Thyroid gland (tissue), 4 donors: ENCODE measurements at places on chromosomes 5 and 9. TPM values are rescaled to one million over a fixed set of nuclear protein-coding genes. Genes with fewer than 3 reads are reported as not detected.

The SELENOP gene
- 449 TPM for total RNA-seq

The CA9 gene
- not detected for total RNA-seq

The MPDZ gene
- total RNA-seq: 53.9 TPM

The PCDHA4 gene
- 2.1 TPM for total RNA-seq

The ABITRAM gene
- 18.5 TPM for total RNA-seq

The ALDH7A1 gene
- total RNA-seq: 42.8 TPM

The SCGB3A2 gene
- not detected for total RNA-seq

The CARD19 gene
- 54.9 TPM for total RNA-seq

The CXCL14 gene
- total RNA-seq: 39.4 TPM

The NOP16 gene
- 13.7 TPM for total RNA-seq

The CLIC3 gene
- total RNA-seq: 296 TPM

The NR6A1 gene
- 15.3 TPM for total RNA-seq

The CMBL gene
- 29.5 TPM for total RNA-seq

The MAP1B gene
- 40.3 TPM for total RNA-seq
